ENCODE measurements at places on chromosomes 5 and 9. TPM values are rescaled to one million over a fixed set of nuclear protein-coding genes. Genes with fewer than 3 reads are reported as not detected.

The PCDHGB1 gene
- total RNA-seq, result 2.7 TPM

The CDX1 gene
- total RNA-seq, result not detected

The SLC30A5 gene
- 40.6 TPM for total RNA-seq

The OGN gene
- total RNA-seq, result 41.7 TPM

The NR2F1 gene
- total RNA-seq, result 22.1 TPM

The TAS2R1 gene
- not detected for total RNA-seq

The HSPB3 gene
- total RNA-seq, result 279 TPM

The CERT1 gene
- total RNA-seq, result 28.3 TPM

The RIGI gene
- 5.1 TPM for total RNA-seq

- DNase-seq, result no peak
Observed at GRCh38 chr5:116479776-116480675, 94.6 kb downstream of the SEMA6A start.

- DNase-seq, result no peak
Observed at GRCh38 chr9:17520268-17521064, 58.4 kb upstream of the SH3GL2 start.

- DNase-seq, result no peak
Observed at GRCh38 chr9:108816037-108816436, 39.7 kb downstream of the ACTL7B start.

- no peak for DNase-seq
Observed at GRCh38 chr5:56685503-56686217, 129.7 kb upstream of the MAP3K1 start.

DNA sequence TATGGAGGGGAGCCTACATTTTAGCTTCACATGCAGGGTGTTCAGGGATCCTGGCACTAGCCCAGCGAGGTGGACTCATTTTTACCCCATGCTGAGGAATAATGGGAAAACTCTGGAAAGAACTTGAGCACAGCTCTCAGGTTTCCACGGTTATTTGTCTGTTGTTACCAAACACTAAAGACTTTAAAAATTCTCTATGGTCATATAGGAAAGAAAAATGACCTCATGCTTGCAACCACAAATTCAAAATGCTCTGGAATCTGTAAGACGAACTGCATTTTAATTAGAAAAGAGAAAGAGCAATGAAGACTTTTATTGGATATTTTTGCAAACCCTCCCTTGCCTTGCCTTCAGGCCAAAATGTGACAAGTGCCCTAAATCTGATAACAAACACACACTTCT, 606.9 kb downstream of the EBF1 start:
- no peak for DNase-seq

DNA sequence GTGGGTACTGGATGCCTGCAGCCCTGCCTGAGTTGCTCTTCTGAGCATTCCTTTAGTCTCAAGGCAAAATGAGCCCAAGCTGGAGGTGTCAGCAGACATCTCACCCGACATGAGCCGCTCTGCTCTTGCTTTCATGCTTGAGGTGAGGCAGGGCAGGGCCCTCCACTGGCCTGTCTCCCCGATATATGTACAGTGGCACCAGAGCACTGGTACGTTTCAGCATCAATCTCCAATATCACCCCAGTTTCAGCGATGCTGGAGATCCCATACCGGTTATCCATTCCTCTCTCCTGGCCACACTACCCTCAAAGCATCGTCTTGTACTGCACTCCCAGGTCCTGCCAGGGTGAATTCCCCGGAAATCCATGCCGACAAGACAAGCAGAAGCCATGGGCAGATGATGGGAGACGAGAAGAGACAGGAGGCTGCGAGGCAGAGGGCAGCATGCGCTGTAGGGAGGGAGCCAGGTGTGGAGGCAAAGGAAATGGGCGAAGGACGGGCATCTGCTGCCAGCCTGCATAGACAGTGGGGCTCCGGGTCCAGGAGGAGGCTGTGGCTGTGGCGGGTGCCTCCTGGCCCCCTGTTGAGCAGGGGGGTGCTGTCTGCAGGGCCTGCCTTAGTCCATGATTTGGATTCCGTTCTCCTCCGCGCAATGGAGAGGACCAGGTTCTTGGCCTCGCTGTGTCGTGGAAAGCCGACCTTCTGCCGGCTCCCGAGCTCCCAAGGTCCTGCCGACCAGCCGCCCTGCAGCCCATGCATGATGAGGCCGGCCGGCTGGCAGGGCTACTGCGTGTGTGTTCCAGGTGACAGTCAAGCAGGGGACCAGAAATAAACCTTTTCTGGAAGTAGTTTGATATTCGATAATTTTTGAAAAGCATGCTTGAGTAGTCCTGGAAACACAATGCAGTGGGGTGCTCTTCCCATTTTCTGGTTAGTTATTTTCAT, 152.2 kb upstream of the IRX2 start:
- no peak for DNase-seq

GRCh38 chr5:39137819-39138451, 63.7 kb upstream of the RICTOR start:
- no peak for DNase-seq

GRCh38 chr9:93346231-93347112, 105.0 kb upstream of the FAM120A start:
- DNase-seq, result peak; percentile 68

- no peak for DNase-seq
Observed at GRCh38 chr5:136023958-136024541, 4.7 kb upstream of the TGFBI start.

DNA sequence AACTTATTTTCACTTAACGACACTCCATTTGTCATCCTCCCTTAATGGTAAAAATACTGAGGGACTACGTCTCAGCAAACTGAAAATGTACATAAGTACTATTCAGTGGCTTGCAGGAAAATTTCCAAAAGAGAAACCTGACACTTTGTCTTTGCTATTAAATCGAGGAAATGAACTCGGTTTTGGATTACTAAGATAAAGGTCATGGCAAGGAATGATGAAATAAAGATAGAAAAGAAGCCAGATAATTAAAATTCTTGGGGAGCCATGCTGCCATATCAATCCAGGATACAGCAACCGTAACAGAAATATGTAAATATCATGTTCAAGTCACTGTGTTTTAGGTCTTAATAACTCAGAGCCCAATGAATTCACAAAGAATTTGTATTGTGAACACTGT, 647.8 kb downstream of the CDH9 start:
- no peak for DNase-seq

GRCh38 chr5:174843263-174844250, 119.2 kb downstream of the MSX2 start:
- DNase-seq, result no peak

DNA sequence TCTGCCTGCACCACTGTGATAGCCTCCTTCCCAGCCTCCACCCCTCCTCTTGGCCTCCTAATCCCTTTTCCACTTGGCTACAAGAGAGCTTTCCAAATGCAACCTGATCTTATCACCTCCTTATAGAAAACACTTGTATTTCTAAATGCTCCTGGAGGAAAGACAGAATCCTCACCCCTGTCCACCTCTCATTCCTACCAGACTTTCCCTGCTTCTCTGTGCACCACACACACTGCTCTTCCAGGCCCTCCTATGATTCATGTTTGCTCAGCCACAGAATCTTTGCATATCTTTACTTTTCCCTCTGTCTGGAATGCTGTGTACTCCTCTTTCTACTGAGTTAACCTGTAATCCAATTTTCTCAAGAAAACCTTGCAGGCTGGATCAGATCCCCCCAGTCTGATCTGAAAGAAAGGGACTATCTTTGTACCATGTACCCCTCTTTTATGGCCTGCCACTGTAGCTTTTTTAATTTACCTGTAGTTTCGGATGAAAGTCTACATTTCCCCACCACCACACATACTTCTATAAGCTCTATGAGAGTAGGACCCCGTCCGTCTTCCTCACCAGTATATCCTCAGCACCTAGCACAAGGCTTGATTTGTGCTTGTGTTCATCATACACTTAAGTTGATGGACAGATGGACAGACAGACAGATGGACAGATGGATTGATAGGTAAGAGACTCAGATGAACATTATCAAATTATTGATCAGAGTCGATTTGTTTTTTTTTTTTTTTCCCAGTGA, 95.3 kb downstream of the GALNT10 start:
- DNase-seq, result no peak

DNA sequence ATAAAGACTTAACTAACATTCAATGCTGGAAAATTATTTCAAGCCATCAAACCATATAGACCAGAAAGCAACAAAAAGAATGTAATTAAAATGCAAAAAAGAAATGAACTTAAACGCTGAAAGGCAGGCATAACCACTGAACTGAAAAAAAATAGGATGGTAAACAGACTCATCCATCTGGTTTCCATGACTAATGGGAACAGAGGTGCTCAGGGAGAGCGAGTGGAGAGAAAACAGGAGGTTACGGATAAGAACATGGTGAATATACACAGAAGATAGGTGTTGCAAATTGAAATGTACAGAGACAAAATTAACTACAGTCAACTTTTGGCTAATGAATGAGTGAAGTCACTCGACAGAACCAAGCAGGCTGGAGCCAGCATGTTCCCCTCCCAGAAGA, 43.5 kb upstream of the RNF38 start:
- DNase-seq, result no peak

- DNase-seq, result peak; percentile 58
Observed at GRCh38 chr5:131224387-131225201, 39.3 kb upstream of the CDC42SE2 start.

GRCh38 chr9:4691795-4692194, 12.4 kb downstream of the CDC37L1 start:
- DNase-seq, result no peak

GRCh38 chr5:66945389-66946349, 250.9 kb downstream of the CD180 start:
- DNase-seq, result no peak

DNA sequence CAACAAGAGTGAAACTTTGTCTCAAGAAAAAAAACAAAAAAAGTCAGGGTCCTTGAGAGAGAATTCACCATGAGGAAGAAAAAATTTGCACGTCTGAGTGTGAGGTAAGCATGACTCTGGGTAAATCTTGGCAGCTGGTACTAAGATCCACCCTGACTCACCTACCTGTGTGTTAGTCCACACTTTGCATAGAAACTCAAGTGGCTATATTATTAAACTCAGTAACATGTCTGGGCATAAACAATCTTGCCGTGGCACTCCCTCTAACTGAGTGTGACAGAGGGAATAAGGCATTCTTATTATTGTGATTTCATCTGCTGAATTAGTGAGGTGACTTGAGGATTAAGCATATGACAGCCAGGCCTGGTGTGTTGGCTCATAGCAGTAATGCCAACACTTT, 259.4 kb upstream of the VLDLR start:
- no peak for DNase-seq

DNA sequence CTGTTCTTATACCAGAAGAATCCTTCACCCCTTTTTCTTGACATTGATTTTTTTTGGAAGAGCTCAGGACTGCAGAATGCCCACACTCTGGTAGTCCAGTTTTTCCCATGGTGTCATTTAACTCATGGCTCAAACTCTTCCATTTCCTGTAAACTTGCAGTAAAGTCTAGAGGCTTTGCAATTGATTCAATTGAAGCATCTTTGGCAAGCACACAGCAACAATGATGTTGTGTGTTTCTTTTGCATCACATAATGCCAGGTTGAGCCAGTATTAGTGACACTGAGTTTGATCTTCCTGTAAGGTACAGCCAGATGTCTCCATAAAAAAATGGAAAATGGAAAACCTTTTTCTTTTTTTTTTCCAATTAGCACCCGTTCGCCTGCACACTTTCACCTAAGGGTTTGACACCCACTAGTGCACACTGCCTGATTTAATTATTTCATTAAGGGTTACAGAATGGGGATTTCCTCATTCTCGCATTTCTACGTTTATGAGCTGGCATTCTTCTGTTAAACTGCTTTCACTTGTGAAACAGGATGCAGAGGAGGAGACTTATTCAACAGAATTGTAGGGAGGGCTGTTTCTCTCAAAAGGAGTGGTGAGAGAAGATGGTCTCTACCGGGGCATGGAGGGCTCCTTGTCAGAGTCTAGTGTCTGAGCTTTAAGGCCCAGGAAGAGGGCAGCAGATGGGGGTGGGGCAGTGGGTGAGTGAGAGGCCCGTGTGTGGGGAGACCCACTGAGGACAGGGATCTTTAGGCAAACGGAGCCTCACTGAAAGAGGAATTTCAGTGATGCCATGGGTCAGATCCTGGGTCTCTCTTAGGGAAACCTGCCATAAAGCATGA, 2.2 kb upstream of the S1PR3 start:
- no peak for DNase-seq

GRCh38 chr5:171479776-171480125, 60.3 kb downstream of the FGF18 start:
- no peak for DNase-seq

GRCh38 chr9:80507611-80508010, 935.8 kb downstream of the TLE4 start:
- DNase-seq, result no peak

DNA sequence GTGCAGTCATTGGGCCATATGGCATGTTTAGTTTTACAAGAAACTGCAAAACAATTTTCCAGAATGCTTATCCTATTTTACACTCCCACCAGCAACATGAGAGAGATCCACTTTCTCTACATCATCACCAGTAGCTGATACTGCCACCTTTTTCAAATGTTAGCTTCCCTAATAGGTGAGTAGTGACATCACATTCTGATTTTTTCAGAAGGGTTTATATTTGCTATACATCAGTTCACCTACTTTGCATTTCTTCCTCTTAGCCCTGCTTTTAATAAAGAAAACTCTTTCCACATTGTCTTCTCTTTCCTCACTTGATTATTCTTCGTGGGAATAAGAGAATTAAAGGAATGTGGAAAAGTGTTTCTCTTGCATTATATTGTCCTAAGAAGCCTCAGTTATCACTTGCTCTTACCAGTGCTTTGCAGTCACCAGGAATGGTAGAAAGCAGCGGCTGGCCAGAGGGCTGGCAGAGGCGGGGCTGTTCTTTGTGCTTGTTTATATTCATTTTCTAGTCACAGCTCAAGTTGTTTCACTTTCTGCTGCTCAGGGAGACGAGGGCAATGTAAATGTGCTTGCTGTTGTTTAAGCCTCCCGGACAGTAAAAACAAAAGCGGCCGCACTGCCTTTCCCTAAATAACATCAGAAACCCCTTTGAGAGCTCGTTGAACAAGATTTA, 164.8 kb downstream of the HSD17B3 start:
- DNase-seq, result no peak

GRCh38 chr9:93619272-93619775, 42.9 kb downstream of the PHF2 start:
- no peak for DNase-seq

DNA sequence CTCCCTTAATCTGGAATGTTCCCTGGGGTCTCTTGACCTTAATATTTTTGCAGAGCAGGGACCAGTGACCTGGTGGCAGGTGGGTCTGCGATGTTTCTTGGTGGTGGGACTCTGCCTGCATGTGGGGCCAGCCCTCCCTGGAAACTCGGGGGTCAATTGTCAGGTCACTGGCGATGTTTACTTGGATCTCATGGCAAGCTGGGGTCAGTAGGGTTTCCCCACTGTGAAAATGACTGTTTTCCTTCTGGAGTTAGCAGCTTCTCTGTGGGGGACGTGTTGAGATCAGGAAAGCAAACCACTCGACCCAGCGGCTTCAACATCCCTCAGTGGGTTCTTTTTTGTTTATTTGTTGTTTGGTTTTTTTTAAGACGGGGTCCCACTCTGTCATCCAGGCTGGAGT, 73.9 kb downstream of the KCNT1 start:
- no peak for DNase-seq

All from right cardiac atrium (tissue), 5 donors.